ENCODE measurements at places on chromosomes 3 and 15.

DNA sequence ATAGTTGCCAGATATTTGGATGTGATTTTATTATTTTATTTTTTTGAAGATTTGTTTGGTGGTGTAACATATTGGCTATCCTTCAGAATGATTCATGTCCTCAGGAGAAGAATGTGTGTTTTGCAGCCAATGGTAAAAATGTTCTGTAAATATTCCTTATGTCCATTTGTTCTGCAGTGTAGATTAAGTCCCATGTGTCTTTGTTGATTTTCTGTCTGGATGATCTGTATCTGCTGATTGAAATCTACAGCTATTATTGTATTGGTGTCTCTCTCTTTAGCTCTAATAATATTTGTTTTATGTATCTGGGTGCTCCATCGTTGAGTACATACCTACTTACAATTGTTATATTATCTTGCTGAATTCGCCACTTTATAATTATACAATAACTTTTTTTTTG lies 1641.7 kb downstream of the OTOL1 start:
- DNase-seq, result no peak

GRCh38 chr3:143134471-143134870 lies 14.9 kb downstream of the CHST2 start:
- no peak for DNase-seq

GRCh38 chr3:124200407-124200806 lies 208.5 kb upstream of the ROPN1 start:
- no peak for DNase-seq

DNA sequence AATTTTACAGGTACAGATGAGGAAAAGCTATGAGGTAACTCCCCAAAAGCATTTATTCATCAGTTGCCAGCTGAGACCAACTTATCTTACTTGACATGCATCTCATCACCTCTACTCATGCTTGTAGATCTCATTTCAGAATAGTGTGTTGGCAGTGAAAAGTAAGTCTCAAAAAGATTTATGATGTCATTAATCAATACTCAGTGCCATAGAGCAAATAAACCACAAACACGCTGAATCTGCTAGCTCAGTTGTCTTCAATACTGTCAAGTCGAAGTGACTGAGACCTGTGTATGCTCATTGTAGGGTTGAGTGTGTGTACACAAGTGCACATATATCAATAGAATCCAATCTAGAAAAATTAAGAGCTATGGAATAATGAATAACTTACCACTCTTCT lies 413.5 kb downstream of the CNTN3 start:
- DNase-seq, result no peak

GRCh38 chr3:150682279-150682678 lies 21.4 kb downstream of the ERICH6 start:
- no peak for DNase-seq

DNA sequence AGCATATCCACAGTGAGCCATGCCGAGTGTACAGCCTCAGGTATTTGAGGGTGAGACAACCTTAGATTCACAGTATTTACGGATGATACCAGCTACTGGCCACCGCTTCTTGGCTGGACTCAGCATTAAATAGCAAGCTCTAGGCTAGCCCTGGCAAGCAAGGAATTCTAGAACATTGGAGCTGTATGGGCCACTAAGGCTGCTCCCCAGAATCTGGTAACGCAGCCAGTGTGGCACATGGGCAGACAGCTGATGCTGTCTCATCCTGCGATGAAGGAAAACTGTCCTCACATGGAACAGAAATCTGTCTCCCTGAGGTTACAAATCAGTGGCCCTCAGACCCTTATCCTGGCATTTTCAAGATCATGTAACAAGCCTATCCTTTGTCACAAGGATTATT lies 57.6 kb upstream of the RGMA start:
- no peak for DNase-seq

GRCh38 chr15:54810496-54810895 lies 386.2 kb downstream of the RSL24D1 start:
- DNase-seq, result no peak

DNA sequence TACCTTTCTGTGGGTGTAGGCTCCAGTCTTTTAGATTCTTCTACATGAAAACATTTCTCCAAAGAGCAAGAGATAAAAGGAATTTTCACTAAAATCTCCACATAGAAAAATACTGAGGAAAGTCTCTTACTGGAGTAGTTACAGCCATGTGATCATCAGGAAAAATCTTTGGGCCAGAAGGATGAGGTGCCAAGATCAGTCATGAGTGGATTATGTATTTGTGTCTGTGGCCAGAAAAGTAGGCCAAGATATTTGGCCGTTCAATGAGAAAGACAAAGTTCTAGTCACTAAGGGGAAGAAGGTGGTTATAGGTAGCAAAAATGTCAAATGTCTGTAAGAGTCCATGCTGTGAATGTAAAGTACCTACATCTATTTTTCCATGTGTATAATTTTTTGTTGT lies 339.3 kb downstream of the NSUN3 start:
- DNase-seq, result no peak

- DNase-seq, result no peak
Observed at GRCh38 chr3:188789251-188789650, 382.5 kb upstream of the TPRG1 start.

DNA sequence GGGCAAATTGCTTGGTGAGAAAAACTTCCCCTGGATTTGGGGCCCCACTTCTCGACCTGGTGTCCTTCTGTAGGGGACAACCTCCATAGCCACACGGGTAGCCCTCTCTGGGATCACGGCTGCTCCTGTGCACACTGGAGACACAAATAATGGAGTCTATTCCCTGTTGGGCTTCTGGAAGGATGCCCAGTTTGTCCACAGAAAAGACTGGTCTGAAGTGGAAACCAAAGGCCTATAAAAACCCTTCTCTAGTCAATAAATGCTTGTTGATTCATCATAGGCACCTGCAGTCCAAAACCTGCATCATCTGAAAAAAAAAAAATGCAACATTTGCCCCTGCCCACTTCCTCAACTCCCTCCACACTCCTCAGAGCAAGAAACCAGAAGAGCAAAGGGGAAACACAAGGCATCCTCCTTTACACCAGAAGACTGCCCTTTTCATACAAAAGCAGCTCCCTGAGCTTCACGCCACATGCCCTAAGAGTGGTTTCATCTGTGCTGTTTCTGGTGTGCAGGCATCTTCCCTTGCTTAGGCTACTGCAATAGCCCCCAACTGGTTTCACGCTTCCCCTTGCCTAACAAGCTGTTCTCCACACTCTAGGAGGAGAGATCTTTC lies 36.3 kb downstream of the SRGAP3 start:
- no peak for DNase-seq

GRCh38 chr3:46296826-46297225 lies 54.6 kb downstream of the CCR3 start:
- no peak for DNase-seq

GRCh38 chr15:67784090-67784781 lies 41.1 kb upstream of the SKOR1 start:
- DNase-seq, result no peak

DNA sequence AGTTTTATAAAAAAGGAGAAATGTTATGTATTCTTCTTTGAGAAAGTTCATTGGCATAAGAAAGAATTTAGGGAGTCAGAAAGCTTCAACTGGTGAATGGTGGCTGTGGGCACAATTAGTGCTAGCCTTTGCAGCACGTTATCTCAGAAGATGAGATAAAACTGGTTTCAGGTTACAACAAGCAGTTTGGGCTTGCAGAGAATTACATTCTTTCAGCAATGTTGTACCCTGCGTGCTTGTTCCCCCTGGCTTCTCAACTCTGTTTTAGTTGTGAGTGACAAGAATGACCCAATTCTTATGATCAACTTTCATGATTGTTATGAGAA lies 31.6 kb upstream of the ACP3 start:
- no peak for DNase-seq

- DNase-seq, result no peak
Observed at GRCh38 chr3:190013943-190014924, 106.5 kb downstream of the P3H2 start.

DNA sequence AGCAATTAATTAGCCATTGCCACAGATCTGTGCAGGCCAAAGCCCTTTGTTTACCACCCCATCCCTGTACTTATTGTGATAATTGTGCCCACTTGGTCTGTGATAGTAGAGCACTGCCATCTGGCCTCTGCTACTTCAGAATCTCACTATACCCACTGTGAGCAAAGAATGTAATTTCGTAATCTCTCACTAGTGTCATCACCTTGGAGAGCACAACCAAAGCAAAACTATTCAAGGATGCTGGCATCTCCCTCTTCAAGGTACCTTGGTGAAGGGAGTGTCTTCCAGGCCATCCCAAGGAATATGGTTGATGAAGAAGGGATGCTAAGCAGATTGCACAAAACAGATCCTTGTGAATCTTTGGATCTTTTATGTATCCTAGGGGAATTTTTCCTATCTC lies 34.7 kb upstream of the NOX5 start:
- no peak for DNase-seq

DNA sequence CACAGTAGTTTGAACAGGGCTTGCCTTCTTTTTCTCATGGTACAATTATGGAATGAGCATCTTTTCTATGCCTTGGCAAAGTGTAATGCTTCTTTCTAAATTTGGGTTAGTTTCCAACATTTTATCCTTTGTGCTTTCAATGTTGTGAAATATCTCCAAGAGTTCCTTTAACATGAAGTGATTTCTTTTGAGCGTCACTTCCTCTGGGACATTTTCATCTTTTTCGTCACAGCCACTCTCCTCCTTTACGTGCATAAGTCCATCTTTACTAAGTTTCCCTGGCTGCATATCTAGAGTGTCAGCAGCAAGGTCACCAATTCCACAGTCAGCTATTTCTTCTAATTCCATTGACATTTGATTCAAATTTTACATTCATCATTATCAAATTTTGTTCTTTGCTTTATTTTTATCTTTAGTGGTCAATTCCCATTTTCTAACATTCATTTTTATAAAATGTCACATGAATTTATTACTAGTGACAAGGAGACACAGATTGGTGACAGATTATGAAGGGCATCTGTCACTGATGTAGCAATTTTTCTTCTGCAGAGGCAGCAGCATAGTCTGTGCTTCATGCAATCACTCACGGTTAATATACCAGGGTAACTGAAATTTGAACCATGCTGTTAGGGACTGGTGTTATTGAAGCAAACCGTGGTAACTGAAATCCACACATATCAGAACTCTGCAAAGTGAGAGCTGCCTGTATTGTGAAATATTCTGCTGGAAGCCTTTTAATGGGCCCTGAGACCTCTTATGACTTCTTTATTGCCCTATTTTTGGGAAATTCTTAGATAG lies 126.5 kb upstream of the THBS1 start:
- DNase-seq, result no peak

- DNase-seq, result no peak
Observed at GRCh38 chr15:89123181-89123525, 34.9 kb downstream of the ABHD2 start.

DNA sequence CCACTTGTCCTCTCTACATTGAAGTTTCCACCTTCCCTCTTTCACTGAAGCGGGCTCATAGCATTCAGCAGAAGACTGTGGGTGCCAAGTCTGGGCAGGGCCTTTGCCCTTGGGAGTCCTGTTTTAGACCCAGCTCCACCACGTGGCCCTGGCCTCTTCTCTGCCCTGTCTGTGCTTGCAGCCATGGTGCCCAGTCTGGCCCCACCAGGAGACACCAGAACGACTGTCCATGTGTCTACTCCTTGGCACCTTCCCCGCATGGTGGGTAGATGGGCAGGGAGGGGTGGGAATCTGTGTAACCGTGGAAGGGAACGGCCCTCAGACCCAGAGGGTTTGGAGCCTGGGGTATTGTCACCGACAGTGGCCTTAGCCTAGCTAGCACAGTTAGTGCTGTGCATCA lies 17.9 kb upstream of the EMC3 start:
- no peak for DNase-seq

- DNase-seq, result no peak
Observed at GRCh38 chr3:95923496-95924210, 890.7 kb upstream of the EPHA6 start.

DNA sequence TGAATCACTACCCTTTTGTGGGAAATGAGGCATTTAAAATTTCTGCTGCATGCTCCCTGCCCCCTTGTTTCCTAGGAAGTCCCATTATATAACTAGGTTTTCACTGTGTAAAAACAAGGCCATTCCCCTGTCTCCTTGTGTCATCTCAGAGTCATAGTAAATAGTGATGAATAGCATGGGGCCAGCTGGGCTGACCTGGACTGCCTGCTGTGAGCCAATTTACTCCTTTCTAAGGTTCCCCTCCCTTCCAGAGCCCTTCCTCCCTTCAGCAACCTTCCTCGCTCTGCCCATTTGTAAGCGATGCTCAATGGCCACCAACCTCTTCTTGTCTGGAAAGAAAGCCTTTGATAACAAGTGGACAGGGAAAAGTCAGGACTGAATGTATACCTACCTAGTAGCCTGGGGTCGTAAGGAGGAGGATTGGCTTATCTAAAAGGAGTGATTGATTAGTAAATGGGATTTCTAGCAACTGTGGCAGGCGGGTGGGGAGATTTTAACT lies 11.7 kb downstream of the ITGA11 start:
- no peak for DNase-seq

GRCh38 chr3:66561367-66561766 lies 60.5 kb upstream of the LRIG1 start:
- no peak for DNase-seq

- DNase-seq, result no peak
Observed at GRCh38 chr3:127544803-127545201, 45.7 kb downstream of the TPRA1 start.

DNA sequence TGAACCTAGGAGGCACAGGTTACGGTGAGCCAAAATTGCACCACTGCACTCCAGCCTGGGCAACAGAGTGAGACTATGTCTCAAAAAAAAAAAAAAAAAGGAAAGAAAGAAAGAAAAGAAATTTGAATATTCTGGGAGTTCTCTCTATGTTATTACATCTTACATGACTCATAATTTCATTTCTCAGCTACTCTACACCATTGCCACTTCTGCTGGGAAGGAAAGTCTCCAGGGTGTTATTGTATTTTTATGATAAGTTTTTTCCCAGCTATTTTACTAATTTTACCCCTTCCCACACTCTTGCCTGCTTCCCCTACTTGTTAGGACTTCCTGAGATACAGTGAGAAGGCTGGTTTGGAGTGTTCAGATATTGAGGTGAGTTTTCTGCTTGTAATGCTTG lies 69.7 kb upstream of the UMPS start:
- no peak for DNase-seq

All from D721Med (cell line).